Fibroblast of skin of right quadriceps (primary cell): ENCODE measurements at places on chromosomes 3 and 15.

GRCh38 chr3:153284282-153284938 lies 122.4 kb downstream of the RAP2B start:
- peak; percentile 90 for DNase-seq

GRCh38 chr15:88147760-88148159 lies 108.8 kb downstream of the NTRK3 start:
- DNase-seq: no peak

DNA sequence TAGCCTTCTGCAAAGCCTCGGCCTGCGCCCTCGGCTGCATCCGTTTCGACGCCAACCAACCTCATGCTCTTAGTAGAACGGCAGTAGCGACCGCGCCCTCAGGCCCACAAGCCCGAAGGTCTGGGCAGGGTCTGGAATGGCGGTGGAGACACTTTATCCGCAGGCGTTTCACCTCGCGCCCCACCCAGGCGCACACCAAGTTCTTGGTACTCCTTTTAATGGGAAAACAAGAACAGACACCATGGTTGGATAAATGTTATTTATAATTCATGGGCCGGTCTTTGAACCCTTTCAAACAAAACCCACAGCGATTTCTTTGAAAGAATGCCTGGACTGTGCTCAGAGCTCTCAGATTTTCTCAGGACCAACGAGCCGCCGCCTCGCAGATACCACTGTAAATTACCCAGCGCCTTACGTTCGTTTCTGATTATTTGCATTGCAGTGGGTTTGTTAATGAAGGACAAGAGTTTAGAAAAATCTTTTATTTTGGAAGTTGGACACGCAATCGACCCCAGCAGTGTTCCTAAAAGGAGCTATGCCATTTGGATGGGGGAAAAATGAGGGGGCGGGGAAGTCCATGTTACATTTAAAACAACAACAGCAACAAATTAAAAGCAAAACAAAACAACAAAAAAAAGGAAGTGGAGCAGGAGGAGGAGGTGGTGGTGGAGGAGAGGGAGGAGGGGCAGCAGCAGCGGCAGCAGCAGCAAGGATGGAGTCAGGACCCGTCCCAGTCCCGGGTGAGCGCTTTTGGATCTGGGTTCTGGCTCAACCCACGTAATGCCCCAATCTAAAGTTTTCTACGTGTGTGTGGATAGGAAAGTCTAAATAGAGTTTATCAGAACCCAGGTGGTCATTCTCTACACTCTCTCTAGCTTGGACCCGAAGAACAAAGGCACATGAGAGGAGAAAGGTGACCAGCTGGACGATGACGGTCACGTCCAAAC lies 993 bp upstream of the ISL2 start:
- no peak for DNase-seq

- no peak for DNase-seq
Measured at GRCh38 chr3:60931452-60931851, 319.8 kb downstream of the FHIT start.

GRCh38 chr3:195467641-195468390 lies 25.0 kb upstream of the ACAP2 start:
- peak; percentile 53 for DNase-seq

GRCh38 chr3:138877226-138877625 lies 42.5 kb upstream of the PIK3CB start:
- DNase-seq: no peak

DNA sequence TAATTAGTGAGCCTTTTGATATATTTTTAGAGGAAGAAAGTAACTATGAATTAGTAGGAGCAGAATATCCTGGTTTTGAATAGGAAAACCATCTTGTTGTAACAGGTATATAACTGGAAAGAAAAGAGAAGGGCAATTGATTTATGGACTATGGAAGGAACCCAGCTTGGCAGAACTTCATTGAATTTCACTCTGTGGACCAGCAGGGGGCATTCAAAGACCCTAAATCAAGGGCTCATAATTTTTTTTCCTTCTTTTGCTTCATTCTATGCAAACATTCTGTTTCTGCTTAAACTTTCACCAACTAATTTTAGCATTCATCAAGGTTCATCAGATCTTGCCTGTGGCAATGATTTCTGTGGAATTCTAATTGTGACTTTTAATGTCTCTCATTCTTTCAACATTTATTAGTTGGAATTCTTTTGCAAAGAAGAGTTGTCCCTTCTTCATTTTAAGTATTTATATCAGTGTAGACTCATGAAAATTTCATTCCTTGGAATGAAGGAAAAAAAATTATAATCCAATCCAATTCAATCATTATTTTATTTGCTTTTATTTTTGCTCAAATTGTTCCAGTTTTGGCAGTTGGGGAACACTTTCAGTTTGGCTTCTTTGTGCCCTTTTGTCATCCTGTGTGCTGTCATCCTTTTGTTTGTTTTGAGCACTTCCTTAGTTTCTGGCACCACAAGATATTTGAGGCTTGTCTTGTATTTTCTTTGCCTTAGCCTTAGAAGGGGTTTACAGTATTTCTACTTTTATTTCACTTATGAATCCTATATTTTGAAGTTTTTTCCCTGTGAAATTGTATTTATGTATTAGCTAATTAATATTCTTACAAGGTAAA lies 30.4 kb downstream of the NXPE3 start:
- DNase-seq: peak; percentile 46

- DNase-seq: no peak
Measured at GRCh38 chr3:188780193-188781147, 391.3 kb upstream of the TPRG1 start.

DNA sequence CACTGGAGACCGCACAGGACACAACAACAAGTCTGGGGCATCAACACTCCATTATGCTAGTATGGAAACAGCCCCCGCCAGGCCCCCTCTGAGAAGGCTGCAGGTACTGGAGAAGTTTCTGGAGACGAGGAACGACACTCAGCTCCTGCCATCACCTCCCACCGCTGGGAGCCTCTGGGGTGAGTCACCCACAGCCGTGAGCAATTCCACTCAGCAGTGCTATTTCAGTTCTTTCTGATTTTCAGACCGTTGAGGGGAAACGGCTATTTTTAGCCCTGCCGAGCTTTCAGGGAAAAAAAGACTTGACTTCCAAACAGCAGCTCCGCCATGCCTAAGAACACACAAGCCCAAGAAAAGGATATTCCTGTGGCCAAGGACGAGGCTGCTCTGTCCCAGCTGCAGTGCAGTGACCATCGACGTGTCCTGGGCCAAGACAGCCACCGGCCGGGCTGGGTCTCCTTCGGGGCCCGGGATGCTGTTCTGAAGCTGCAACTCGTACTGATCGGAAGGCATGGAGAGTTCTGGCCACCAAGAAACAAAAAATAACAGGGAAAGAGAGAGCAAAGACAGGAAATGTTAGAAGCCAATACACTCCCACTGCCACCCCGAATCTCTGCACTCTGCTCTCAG lies 40.8 kb downstream of the NUP210 start:
- peak; percentile 77 for DNase-seq
